ENCODE measurements at places on chromosomes 1 and 21.

- no peak for DNase-seq
Observed at GRCh38 chr1:209534496-209535250, 48.8 kb upstream of the CAMK1G start.

DNA sequence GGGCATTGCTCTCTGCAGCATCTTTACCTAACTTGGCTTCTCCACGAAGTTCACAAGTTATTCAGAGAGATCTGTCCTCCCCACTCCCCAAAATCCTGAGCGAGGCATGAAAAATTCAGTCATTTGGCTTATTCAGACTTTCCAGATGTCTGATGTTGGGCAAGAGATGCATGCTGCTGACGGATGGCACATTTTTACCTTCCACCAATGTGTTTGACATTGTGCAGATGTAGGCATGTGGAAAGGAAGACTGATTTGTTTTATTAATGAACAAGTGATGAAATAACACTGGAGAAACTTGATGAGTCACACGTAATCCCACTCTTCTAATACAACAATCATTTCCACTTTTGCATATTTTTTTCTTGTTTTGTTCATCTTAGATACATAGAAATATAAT, 86.7 kb downstream of the C1orf94 start:
- no peak for DNase-seq

DNA sequence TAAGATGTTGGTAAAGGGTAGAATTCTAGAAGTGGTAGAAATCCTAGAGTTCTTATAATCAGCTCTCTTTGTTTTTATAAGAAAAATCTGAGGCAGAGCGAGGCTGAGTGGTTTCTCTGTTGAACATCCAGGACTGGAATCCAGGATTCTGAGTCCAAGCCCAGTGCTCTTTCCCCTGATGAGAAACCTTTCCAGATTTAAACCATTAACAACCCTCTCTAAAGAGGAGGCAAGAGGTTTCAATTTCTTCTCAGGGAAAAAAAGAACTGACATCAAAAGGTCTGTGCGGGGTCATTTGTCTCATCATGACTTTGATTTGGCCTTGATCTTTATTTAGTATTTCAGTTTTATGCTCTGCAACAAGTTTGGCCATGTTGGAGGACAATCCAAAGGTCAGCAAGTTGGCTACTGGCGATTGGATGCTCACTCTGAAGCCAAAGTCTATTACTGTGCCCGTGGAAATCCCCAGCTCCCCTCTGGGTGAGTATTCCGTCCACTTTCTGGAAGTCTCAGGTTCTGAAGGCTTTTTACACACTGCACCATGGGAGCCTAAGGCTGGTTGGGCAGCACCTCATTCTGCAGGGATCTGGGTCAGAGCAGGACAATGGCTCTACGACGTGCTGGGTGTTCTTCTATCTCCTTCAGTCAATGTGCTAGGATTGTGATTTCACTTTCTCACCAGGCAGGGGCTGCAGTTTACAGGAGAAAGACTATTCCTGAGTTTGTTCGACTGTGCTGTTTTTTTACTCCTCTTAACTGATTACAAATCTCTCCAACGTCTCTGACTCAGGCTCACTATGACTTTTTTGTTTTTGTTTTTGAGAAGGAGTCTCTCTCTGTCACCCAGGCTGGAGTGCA, 18.9 kb upstream of the CCT8 start:
- no peak for DNase-seq

DNA sequence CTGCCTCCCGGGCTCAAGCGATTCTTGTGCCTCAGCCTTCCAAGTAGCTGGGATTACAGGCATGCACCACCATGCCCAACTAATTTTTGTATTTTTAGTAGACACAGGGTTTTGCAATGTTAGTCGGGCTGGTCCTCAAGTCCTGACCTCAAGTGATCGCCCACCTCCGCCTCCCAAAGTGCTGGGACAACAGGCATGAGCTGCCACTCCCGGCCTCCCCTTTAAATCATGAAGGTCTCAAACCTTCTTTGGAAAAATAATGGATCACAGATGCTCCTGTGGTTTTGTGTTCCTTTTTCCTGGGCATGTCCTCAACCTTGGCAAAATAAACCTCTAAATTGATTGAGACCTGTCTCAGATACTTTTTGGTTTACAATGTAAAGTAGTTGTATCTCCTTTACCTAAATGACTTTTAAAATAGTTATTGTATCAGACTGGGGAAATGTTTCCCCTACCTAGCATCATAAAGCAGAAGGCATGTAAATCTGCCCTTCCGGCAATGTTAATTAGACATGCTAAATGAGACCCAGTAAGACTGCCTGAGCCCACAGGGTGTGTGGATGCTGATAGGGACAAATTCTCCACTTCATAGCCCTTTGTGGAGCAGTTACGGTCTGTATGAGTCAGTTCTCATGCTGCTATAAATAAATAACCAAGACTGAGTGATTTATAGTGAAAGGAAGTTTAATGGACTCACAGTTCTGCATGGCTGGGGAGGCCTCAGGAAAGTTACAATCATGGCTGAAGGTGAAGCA, 27.8 kb downstream of the CBR1 start:
- DNase-seq: no peak

DNA sequence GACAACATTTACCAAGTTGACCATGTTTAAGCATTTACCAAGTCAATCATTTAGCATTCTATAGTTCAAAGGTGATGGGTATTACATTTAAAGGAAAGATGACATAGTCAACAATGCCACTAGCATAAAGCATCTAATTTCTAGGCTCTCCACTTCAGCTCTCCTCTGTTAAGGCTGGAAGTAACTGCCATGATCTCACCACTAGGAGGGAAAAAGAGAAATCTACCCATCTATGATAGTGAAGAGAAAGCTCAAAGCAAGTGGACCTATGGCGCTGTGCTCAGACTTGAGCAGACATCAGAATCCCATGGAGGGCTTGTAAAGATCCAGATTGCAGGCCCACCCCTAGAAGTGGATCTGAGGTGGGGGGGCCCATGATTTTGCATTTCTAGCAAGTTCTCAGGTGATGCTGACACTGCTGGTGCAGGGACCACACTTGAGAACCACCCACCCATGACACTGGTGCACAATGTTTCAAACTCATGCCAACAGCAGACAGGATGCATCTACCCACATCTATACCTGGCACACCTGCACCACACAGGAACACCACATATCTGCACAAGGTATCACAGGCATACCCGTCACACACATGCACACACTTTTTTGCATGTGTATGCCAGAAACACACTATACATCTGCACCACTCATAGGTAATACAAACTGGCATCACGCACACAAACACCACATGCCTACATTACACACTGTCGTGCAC, 392.9 kb upstream of the RUNX1 start:
- DNase-seq: no peak

GRCh38 chr1:229227298-229227919, 43.5 kb upstream of the RAB4A start:
- peak; percentile 85 for DNase-seq

- no peak for DNase-seq
Observed at GRCh38 chr1:89974696-89975470, 20.0 kb upstream of the ZNF326 start.

- DNase-seq: no peak
Observed at GRCh38 chr1:100773444-100773843, 53.9 kb downstream of the VCAM1 start.

DNA sequence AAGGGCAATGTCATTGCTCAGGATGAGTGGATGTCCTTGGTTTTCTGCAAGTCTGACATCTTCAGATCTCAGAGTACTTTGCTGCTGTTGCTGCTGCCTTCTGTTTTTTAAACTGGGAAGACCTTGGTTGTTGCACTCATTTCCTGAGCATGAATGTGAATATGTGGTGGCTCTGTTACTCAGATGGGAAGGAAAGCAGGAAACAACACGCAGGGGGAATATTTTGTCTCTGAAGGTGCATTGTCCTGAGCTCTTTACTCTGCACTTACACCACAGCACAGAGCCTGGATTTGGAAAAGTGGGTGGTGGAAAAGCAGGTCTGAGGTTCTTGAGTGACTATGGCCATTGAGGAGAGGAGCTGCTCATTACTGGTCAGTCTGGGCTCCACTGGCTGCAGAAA, 36.3 kb downstream of the PTGFRN start:
- DNase-seq: no peak

GRCh38 chr21:17976139-17976538, 157.0 kb upstream of the C21orf91 start:
- DNase-seq: no peak

DNA sequence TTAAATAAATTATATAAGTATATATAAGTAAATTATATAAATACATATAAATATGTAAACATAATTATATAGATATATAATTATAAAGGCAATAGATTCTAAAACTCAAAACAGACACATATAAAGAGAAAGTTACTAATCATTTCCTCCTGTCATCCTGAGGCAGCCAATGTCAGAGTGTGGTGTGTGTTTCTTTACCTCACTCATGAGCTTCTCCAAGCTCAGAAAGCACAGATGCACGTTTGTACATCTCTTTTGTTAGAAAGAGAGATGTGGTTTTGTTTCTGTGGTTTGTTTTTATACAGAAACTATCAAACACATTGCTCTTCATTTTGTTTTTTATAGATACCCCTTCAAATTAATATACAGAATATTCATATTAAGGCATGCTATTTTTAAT, 594.8 kb downstream of the USP25 start:
- DNase-seq: no peak

DNA sequence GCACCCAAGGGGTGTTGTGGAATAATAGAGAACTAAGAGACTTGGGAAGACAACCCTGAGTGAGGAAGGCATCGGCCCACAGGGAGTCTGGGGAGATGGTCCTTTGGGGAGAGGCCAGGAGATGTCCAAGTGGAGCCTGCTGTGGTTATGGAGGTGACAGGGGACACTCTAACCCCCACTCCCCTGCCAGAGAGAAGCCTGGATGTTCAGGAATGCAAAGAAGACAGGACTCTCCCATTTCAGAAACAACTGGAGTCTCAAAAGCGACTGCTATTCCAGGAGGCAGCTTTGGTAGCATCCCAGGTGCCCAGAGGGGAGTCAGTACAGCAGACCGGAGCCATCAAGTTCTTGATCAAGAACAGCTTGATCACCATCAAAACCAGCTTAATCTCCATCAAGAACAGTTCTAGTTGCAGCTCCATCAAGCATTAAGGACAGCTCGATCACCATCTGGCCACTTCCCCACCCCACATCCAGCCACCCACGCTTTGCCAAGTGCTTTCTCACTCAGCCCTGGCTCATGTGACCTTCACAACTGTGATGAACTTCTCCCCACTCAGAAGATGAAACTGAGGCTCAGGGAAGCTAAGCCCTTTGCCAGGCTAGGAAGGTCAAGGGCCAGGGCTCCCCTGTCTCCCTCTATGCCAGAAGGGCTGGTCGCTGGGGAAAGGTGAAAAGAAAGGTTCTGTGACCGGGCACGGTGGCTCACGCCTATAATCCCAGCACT, 743 bp downstream of the CD52 start:
- DNase-seq: peak; percentile 24

GRCh38 chr1:38559446-38560165, 300.0 kb downstream of the RRAGC start:
- DNase-seq: peak; percentile 85

GRCh38 chr1:89699451-89699986, 66.6 kb downstream of the LRRC8C start:
- peak; percentile 31 for DNase-seq

GRCh38 chr1:64357422-64357821, 112.5 kb upstream of the CACHD1 start:
- no peak for DNase-seq

DNA sequence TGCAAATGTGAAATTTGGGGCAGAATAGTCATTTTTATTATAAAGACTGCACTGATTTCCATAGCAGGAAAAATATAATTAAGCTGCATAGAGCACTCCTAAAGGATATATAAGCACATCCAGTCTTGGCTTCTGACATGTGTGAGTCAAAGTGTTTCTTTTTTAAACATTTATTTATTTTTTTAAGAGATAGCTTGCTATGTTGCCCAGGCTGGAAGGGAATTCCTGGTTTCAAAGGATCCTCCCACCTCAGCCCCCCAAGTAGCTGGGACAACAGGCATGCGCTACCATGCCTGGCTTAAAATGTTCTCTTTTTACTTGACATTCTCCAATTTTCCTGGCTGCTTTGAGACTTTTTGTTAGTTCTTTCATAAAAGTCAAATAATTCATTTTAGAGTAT, 126.1 kb downstream of the HMCN1 start:
- no peak for DNase-seq

- no peak for DNase-seq
Observed at GRCh38 chr21:19510653-19511052, 1107.1 kb upstream of the TMPRSS15 start.

- no peak for DNase-seq
Observed at GRCh38 chr1:7047866-7048265, 262.6 kb downstream of the CAMTA1 start.

GRCh38 chr1:170903961-170904360, 31.4 kb upstream of the MROH9 start:
- DNase-seq: no peak

DNA sequence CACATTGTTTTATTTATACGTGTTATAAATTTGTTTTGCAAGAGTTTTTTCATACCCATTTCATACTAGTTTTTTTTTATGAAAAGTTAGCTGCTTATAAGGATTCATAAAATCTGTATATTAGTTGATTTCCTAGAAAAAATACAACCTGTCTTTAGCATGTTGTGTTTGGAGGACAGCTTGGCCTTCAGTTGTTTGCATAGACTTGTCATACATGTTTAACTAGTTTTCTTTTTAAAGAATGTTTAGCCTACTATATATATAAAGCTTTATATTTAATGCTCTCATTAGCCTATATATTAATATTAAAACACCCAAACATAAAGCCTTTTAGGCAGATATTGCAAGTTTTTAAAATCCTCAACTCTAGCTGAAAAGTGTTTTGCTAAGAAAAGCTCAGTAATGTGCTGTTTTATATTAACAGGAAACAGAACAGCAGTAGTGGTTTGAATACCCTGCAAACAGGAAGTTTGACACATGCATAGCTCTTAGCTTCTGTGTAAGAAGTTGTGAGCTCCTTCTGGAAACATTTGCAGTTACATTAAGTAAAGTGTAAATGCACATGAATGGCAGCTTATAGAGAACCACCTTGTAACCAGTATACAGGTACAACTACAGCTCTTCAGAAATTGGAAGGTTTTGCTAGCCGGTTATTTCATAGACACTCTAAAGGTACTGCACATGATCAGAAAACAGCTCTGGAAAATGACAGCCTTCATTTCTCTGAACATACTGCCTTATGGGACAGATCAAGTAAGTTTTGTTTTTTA, at the start of gene PRKACB:
Gene PRKACB (plus strand): TSS at position 476 of the 770 bp plus-strand sequence. CDS start 91 bp downstream, at position 567.
- DNase-seq: peak; percentile 73

DNA sequence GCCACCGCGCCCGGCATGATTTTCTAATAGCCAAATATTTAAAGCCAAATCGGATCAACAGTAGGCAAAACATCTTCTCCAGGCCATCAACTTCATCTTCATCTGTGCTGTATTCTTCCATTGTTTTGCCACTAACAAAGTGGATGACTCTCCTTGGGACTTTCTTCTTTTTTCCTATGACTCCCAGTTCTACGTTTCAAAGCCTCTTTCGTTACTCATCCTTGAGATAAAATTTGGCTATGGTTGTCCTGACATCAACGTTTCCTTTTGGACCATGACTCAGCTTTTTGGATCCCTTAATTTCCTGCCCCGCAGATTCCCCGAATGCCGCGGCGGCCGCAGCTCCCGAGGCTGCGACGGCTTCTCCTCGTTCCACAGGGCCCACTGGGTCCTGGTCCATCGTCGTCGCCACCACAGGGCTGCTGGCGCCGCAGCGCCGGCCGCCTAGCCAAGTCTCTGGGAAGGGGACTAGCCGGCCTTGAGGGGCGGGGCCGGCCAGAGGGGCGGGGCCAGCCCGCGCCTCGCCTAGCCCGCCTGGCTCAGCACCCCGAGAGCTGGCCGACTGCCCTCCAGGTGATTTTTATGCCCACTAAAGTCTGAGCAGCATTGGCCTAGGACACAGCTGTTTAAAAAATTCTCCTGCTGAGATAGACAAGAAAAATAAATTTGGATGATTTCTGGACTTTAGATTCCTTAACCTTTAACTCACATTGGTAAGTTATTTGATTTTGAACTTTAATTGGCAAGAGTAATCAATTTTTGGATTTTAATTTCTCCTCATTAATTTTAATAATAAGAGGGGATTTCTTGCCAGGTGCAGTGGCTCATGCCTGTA, 93.9 kb downstream of the ADCY10 start:
- no peak for DNase-seq
